ENCODE measurements at places on chromosomes 7 and 10.

DNA sequence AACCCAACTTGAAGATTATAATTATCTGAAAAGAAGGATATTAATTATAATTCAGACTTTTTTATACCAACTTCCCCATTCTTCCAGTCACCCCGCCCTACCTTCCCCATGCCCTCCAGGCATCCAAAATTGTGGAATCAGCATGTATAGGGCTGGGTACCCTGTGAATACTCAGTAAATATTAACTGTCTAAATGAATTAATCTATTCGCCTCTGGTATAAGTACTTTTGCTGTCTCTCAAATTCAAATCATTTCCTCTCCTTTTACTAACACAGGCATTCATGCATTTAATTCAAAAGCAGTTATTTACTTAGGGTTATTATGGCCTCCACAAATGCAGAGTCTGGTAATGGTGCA, 26.5 kb upstream of the GOT1 start:
- no peak for DNase-seq

- no peak for DNase-seq
Observed at GRCh38 chr7:37037286-37037685, 313.0 kb upstream of the AOAH start.

- no peak for DNase-seq
Observed at GRCh38 chr10:3048119-3049019, 19.0 kb upstream of the PFKP start.

DNA sequence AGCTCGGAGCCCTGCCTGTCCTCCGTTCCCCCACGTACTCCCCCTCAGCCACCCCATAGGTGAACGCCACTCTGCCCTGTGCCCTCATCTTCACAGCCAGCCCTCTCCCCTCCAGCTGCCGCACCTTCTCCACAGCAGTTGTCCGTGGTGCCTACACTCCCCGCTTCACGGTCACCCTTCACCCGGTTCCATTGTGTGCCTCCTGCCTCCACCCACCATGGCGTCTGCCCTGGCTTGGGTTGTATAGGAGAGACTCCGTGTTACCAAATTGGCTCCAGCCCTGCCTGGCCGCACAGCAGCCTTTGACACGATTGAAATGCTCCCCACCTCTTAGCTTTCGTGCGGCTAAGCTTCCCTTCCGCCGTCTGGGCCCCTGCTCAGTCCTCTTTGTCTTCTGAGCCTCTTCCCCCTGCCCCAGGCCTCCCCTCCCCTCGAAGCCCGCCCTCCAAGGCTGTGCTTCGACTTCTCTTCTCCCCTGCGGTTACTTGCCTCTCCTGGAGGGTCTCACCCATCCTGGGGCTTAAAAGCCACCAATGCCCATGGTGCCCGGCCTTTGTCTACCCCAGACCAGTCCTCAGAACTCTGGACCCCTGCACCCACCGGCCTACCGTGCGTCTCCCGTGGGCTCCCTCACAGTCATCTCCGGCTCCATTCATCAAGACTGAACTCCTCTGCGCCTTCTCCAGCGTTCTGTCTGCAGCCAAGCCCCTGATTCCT, 18.5 kb upstream of the NODAL start:
- no peak for DNase-seq

GRCh38 chr7:101507791-101508252, 121.3 kb downstream of the MYL10 start:
- no peak for DNase-seq

GRCh38 chr10:100345570-100346330, 1.3 kb upstream of the SCD start:
- DNase-seq, result no peak

GRCh38 chr7:149422914-149423301, 38.0 kb downstream of the ZNF777 start:
- DNase-seq, result no peak

DNA sequence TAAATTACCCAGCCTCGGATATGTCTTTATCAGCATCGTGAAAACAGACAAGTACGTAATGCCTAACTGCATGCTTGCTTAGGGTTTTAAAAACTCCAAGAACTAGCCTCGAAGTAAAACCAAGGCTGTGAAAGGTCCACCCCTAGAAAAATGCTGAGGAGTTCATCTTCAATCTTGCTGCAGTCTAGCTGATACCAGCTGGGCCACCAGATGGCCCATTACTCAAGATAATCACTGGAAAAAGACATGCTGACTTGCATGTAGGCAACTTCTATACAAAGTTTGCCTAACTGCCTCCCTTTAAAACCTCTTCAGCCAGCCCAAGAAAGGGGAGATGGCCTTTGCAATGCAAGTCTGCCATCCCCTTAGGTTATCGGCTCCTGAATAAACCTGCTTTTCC, 614.1 kb downstream of the GALNT17 start:
- DNase-seq, result no peak

- DNase-seq, result no peak
Observed at GRCh38 chr7:44147026-44147991, 6.2 kb upstream of the MYL7 start.

DNA sequence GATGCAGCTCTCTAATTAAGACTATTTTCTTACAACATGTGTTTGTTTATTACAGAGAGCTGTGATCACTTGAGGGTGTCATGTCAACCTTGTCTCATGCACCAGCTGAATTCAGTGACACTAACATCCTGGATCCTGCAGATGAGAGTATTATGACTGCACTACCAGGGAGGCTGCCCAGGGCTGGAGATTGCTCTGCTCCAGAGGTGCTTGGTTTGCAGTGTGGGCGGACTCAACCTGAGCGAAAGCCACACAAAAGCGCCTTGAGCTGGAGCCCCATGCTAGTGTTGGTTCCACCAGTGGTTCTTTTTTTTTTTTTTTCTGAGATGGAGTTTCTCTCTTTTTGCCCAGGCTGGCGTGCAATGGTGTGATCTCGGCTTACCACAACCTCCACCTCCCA, 33.8 kb upstream of the ATXN7L1 start:
- no peak for DNase-seq

- no peak for DNase-seq
Observed at GRCh38 chr10:78948621-78949030, 120.1 kb upstream of the ZMIZ1 start.

- no peak for DNase-seq
Observed at GRCh38 chr10:49194212-49194920, 6.2 kb upstream of the TMEM273 start.

- DNase-seq, result no peak
Observed at GRCh38 chr7:22385326-22385725, 28.4 kb upstream of the RAPGEF5 start.

GRCh38 chr10:10293041-10293440, 724.6 kb upstream of the CELF2 start:
- DNase-seq, result no peak

DNA sequence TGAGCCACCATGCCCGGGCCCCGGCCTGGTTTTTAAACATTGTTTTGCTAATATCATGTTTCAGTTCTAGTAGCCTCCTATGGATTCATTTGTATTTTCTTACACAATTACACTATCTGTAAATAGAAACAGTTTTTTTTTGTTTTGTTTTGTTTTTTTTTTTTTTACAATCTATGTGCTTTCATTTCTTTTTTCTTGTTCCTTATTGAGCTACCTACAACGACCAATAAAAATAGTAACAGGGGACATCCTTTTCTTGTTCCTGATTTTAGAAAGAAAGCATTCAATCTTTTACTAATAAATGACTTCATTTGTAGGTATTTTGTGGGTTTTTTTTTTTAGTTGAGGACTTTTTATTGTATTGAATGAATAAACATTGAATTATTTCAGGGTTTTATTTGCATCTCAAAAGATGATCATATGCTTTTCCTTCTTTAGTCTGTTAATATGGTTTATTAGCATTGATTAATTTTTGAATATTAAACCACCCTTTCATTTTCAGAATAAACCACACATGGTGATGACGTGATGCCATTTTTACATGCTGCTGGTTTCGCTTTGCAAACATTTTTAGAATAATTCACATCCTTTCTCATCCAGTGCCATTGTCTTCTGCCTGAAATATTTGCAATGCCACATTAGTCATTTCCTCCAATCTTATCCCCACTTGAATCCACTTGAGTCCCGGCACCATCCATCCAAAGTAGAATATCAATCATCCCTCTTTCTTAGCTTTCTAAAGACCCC, 18.1 kb upstream of the AKR1E2 start:
- DNase-seq, result no peak

GRCh38 chr10:118669020-118669791, 73.8 kb upstream of the PRLHR start:
- no peak for DNase-seq

DNA sequence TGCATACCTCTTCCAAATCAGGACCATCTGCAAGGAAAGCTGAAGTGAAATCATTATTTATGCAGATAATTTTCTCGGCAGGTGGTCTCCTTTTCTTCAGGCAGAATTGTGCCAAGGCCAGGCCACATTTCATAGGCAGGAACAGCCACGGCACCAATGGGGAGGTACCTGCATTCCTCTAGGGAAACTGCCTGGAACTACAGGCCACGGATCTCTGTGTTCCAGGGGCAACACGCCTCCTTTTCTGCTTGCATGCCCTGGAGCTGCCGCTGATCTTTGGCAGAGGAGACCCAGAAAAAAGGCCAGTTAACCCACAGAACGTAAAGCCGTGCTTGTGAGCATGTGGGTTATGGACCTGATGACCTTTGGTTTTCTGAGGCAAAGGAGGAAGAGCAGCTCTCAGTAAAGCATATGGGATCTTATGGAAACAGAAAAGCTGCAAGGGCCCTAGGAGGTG, 111.2 kb upstream of the KIAA1217 start:
- no peak for DNase-seq

DNA sequence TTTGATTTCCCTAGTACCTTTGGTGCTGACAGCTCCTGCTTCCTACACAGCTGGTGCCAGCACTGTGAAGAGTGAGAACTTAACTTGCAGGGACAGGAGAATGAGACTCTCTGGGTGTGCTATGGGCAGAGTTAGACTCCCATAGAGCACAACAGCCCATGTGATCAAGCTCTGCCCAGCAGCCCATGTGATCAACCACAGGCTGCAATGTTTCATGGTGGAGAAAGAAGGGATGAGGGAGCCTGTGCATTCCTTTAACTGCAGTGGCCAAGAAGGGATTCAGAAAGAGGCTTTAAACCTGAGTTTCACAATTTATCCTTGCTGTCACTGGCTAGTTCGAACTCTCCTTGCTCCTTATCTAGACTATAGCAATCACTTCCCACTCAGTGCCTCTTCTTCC, 10.0 kb upstream of the MEST start:
- DNase-seq, result no peak

- DNase-seq, result no peak
Observed at GRCh38 chr10:17084258-17084657, 45.4 kb downstream of the CUBN start.

- DNase-seq, result no peak
Observed at GRCh38 chr7:157416011-157416410, 79.2 kb downstream of the DNAJB6 start.

DNA sequence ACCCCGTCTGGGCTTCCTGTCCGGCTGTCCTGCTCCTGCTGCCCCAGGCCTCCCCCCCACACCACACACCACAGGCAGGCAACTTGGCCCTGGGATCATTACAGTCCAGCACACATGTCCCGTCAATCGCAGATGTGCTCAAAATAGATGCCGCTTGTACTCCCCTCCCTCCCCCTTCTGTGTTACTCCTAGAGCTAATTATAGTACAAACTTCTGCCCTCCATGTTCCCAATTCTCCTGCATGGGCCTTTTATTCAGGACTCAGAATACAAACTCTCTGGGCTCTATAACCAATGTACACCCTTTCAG, at the start of gene SYNPO2L:
Gene SYNPO2L, minus strand, starts transcription at position 40 of the 309 bp plus-strand sequence. CDS start 107 bp downstream, outside the sequence.
- no peak for DNase-seq

DNA sequence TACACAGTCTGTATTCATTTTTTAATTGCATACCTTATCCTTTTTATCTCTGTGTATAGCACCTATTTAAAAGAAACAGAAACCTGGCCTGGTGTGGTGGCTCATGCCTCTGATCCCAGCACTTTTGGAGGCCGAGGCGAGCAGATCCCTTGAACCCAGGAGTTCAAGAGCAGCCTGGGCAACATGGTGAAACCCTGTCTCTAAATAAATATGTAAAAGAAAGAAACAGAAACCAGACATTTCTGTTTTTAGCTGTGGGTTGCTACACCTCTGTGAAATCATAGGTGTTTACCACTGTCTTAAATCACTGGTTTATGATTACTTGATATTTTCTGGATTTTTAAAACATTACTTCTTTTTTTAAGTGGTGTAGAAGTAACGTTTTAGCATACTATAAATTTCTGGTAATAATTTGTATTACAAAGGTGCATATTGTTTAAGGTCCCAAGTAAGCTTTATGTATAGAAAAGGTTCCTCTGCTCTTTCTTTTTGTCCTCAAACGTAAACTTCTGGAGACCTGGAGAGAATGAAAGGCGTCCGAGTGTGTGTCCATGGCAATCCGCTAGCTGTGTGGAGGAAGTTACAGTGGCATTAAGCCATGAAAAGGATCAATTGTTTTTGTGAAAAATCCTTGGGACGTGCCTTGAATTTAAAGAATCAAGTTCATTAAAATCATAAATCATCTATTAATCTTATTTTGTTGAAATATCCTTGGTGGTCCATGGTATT, 41.1 kb downstream of the PTPRZ1 start:
- DNase-seq, result no peak

GRCh38 chr10:43082087-43082486, 5.2 kb downstream of the RET start:
- no peak for DNase-seq

DNA sequence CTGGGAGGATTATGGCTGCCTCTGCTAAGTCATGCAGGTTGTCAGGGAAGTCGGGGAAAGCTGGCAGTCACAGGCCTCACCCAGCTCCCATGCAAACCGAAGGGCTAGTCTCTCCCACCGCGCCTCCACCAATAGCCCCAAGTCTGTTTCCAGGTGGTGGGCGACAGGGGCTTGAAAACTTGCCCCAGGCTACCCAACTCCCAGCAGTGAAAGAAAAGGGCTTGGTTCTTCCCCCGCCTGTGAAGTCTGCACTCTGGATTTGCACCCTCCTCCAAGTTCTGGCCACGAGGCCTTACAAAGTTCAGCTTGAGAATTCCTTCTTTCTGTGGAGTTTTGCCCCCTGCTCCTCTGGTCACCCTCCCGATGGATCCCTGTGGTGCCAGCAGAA, 99.9 kb upstream of the CHST15 start:
- DNase-seq, result no peak

GRCh38 chr10:71701496-71702132, 18.0 kb downstream of the C10orf105 start:
- no peak for DNase-seq

GRCh38 chr7:82274681-82275080, 168.9 kb downstream of the CACNA2D1 start:
- no peak for DNase-seq

GRCh38 chr7:30682212-30683083, at the start of gene CRHR2:
TSS of gene CRHR2 (minus strand) at chr7:30682456. CDS start at chr7:30682280, 176 bp downstream.
- DNase-seq, result no peak

DNA sequence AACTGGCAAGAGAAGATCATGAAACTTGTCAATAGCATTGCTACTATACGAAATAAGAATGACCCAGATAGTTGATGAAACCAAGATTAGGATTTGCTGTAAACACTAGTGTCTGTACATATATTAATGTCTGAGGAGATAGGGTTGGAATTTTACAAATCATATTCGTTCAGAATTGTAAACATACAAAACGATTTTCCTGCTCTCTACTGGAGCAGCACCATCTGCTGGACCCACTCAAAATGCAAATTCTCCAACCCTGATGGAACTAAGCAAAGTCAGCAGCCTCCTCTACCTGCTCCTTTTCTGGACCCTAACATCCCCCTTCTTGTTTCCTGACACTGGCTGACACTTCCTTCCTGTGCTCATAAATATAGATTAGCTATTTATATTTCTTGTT, 29.4 kb upstream of the SGMS1 start:
- DNase-seq, result no peak

- no peak for DNase-seq
Observed at GRCh38 chr10:68666280-68666760, 54.7 kb upstream of the CCAR1 start.

Measured in activated CD8-positive, alpha-beta memory T cell treated with anti-CD3 and anti-CD28 coated beads for 4 hours (primary cell).